ENCODE measurements at places on chromosomes 1 and 21. TPM values are rescaled to one million over a fixed set of nuclear protein-coding genes. Genes with fewer than 3 reads are reported as not detected.

- no peak for DNase-seq
Measured at GRCh38 chr1:172224871-172225270, 195.6 kb upstream of the C1orf105 start.

DNA sequence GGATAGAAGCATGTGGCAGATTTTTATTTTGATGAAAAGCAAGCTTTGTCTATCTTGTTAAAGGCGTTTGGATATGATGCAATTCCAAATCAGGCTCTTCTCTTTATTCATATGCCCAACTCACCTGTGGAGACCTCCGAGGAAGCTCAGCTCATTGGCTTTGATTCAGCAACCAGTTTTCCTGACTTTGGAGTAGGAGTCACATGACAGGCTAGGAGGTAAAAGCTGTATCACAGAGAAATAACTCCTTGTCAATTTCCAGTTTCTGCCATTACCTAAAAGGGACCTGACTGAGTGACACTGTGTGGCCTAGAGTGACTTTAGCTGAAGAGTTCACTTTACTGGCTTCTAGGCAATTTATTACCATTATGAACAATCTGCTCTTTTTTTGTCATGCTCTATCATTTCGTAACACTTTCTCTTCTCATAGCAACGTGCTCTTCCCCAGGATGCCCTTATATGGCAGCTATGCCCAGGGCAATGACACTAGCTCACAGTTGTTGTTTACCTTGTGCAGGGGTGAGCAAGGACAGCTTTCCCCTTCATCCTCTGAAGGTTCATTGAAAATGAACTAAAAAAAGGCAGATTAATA is 107.2 kb downstream of the KCNK1 start:
- no peak for DNase-seq

DNA sequence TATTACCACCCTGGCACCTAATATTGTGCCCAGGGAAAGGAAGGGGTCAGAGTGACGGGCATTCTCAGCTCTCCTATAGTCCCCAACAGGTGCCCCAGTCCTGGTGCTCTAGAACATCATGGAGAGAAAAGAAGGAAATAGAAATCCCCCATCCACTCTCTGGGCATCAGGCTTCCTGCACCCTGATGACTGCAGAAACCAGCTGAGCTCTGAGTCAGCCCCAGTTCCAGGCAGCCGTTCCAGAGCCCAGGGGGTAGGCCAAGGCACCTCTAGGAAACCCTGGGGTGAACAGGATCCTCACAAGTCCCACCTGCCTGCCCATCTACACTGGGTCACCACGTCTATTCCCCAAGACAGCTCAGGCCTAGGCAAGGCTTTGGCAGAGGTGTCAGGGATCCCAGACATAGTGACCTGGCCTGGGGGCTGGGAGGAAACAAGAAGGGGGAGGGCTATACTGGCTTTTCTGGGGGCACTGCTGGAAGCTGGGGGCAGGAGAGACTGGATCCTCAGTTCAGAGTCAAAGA is 709 bp downstream of the NECTIN4 start:
- no peak for DNase-seq

GRCh38 chr1:12475530-12475934 is 142.5 kb downstream of the DHRS3 start:
- no peak for DNase-seq

Gene FUBP1
- 86.3 TPM for polyA plus RNA-seq

DNA sequence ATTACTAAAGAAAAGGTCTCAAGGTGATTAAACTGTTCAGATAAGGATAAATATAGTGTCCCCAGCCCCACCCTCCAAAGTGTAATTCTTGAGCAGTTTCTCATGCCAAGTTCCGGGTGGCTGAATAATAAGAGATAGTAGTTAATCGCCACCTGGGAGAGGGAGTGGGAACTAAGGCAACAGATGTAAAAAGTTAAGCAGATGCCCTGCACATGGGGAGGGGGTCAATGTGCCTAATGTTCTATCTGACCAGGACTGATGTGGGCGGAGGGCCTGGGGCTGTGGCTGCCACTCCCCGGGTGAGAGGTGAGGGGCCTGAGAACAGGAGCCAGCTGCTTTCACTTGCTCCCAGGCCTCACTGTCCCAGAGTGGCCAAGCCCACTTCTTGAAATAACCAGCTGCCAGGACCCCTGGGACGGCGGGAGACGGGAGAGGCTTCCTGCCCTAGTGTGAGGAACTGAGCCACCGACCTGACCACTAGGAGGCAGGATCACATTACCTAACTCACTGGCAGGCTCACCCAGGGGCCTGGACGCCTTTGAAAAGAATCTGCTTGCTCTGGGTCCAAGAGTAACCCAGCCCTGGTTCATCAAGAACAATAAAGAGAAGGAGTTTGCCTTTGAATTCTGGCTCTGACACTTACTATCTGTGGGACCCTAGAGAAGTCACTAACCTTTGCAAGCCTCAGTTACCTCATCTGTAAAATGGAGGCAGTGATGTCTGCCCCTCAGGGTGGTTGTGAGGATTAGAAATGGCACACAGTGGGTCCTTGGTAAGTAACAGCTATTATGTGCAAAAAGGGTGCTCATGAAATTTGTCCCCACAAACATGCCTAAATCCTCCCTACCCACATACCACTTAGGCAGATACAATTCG is 179.2 kb downstream of the ATG4C start:
- DNase-seq, result peak; percentile 73

DNA sequence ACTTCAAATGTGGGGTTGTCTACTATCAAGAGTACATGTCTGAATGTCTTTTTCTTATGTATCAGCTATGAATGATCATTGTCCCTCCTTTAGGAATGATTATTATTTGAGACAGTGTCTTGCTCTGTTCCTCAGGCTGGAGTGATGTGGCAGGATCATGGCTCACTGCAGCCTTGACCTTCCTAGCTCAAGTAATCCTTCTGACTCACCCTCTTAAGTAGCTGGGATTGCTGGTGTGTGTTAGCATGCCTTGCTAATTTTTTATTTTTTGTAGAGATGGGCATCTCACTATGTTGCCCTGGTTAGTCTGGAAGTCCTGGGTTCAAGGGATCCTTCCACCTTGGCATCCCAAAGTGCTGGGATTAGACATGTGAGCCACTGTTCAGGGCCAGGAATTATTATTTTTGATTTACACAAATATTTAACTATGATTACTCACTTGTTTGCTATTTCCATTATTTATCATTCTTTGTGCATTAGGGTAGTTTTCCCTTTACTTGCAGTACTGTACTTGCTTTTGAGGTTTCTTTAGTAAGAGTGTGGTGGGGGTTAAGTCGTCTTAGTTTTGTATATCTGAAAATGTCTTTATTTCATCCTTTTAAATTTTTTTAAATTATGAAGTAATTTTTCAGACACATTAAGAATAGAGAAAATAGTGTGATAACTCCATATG is 12.8 kb downstream of the S100A7 start:
- no peak for DNase-seq

GRCh38 chr1:240946926-240947325 is 335.0 kb upstream of the GREM2 start:
- DNase-seq, result peak; percentile 61

DNA sequence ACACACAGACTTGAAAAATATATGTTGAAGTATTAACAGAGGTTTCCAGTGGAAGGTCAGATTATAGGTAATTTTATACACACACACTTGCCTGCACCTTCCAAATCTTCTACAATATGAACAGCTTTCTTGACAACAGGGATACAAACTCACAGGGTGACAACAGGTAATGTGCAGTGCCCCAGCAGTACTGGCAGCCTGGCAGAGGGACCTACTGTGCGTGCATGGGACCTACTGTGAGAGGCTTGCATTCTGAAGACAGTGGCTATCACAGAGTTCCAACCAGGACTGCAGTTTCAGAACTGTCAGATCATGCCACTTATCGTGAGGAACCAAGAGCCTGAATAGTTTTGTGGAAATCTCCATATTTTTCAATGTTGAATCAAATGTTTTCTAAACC is 3.8 kb downstream of the SCYL3 start:
- no peak for DNase-seq

Gene NGF
- polyA plus RNA-seq, result 1.00 TPM

Gene SPTA1
- 0.45 TPM for polyA plus RNA-seq

- no peak for DNase-seq
Measured at GRCh38 chr21:15520811-15521643, 208.8 kb upstream of the USP25 start.

Gene POU3F1
- polyA plus RNA-seq, result not detected

DNA sequence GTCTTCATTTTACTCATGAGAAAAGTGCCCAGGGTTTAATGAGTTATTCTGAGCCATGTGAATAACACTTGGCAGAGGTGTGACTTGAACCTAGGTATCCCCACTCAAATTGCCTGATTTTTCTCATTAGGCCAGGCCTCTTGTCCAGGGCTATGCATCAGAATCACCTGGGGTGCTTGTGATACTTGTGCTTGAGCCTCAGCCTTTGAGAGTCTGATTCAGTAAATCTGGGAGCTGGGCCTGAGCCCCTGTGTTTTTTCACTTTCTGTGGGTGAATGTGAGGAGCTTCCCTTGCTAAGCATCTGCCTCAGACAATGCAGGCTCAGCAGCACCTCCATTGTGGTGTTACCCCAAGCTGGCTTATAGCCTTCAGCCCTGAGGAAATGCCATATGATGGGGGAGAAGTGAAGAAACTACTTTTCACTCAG is 127.1 kb downstream of the S1PR1 start:
- DNase-seq, result no peak

DNA sequence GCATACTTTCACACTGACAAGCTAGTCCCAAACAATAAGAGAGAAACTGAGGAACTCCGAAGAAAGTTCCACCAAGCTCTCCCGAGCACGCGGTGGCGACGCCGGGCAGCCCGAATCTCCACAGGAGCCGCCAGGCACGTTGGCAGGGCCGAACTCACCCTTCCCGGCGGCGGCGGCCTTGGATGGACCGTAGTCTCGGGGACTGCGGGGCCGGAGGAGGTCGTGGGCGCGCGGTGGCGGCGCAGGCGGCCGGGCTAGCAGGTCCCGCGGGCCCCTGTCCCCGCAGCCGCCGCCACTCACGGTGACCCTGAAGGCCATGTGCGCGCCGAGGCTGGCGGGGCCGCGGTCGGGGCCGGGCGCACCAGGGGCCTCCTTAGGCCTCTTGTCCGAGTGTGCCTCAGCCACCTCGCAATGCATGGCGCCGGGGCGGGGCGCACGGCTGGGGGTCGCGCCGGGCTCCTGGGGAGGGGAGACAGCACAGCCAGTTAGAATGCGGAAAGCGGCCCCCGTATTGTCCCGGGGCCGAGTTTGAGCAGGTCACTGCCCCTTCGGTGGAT is 1.2 kb downstream of the GLIS1 start:
- DNase-seq, result no peak

DNA sequence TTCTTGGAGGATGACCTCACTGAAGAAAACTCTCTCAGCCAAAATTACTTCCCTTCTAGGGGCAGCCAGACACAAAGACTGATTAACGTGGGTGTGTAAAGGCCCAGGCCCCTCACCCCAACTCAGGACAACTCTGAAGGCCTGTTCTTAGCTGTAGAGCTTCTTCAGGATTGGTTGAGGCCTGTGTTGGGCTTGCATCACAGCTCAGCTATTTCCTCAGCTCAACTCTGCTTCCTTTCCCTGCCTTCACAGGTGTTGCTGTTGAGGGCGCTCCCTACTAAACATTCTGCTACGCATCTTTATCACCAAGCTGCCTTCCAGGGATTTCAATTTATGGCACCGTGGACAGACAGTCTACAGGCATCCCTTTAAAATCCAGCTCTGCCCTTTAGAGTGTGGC is 36.8 kb downstream of the MAB21L3 start:
- no peak for DNase-seq

GRCh38 chr1:58783090-58783992 is 506 bp downstream of the JUN start:
- peak; percentile 73 for DNase-seq

GRCh38 chr1:36667256-36667655 is 184.5 kb upstream of the CSF3R start:
- DNase-seq, result no peak

- DNase-seq, result peak; percentile 76
Measured at GRCh38 chr1:181179987-181180365, 91.5 kb downstream of the IER5 start.

Gene EFNA1
- polyA plus RNA-seq, result 83.5 TPM

GRCh38 chr1:86472152-86472551 is 3.4 kb downstream of the CLCA1 start:
- DNase-seq, result no peak

Gene COL6A1
- polyA plus RNA-seq, result 279 TPM

GRCh38 chr1:161114556-161114955 is 3.3 kb downstream of the PFDN2 start:
- no peak for DNase-seq

Data from cardiac muscle cell (in vitro differentiated cells and primary cell).